Activated effector memory CD4-positive, alpha-beta T cell treated with Interleukin-2 at 50 U/mL for 16 hours (primary cell): ENCODE measurements at places on chromosomes 3 and 15.

DNA sequence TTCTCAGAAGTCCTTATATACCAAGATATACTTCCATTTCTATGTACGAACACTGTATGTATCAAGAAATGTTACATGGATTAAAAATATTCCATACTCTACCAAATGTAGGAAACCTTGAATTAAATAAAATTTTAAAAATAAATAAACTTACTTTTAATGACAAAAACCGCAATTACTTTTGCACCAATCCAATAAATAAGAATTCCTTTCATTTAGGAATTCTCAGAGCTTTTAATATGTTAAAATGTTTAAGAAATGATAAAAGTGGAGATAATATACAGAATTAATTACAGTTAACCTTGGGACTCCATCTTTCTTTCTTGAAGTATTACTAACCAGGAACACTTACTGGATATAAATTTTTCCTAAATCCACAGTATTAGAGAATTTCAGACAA, 272.7 kb downstream of the CNTN6 start:
- DNase-seq, result no peak

DNA sequence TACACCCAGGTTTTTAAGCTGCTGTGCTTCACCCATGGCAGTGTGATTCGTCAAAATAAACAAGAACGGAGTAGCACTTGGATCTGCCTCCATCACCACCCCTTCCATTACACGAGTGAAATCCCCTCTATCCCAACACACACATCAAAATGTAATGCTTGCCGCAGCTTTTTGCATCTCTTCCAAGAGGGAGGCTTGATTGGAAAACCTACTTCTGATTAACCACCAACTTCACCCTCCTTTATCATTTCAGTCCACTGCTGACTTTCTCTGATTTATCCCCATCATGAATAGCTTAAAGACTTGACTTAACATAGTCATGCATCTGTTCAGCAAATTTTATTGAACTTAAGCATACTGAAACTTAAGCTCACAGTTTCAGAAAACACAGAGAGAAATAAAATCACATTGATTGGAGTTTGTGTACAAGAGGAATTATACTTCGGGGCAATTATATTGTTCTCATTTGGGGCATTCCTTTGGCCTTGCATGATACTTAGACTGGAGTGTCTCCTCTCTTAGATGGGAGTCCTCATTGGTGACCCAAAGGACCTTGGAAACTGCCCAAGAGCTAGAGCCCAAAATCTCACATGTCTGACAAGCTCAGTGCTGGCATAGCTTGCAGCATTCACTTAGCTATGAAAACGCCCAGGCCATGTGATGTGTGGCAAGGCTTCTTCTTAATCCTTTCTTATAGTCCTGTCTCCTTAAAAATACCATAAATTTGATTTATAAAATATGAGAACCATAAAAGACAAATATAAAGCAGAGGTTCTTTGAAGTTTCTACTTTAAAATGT, 124.3 kb upstream of the UMPS start:
- no peak for DNase-seq

DNA sequence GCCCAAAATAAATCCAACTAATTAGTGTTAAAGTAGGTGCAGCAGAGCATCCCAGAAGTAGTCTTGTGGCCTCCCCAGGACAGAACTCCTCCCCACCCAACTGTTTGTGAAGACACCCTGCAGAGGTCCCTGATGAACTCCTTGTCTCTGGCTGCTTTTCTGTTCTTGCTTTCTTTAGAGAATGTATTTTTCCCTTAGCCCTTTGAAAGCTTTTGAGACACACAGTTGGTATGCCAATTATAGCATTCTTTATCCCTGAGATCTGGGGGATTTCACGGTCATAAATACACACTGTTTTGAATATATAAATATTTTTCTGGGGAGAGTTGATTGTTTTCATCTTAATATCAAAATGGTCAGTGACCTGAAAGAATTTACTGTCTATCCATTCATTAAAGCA, 9.8 kb downstream of the TFG start:
- no peak for DNase-seq

DNA sequence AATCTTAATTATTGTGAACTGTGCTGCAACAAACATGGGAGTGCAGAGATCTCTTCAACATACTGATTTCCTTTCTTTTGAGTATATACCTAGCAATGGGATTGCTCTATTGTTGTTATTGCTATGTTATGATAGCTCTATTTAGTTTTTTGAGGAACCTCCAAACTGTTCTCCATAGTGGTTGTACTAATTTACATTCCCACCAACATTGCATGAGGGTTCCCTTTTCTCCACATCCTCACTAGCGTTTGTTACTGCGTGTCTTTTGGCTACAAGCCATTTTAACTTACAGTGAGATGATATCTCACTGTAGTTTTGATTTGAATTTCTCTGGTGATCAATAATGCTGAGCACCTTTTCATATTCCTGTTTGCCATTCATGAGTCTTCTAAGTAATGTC, 45.5 kb upstream of the TNFSF10 start:
- DNase-seq, result no peak

GRCh38 chr15:63495780-63496488, 8.5 kb upstream of the USP3 start:
- DNase-seq, result no peak

DNA sequence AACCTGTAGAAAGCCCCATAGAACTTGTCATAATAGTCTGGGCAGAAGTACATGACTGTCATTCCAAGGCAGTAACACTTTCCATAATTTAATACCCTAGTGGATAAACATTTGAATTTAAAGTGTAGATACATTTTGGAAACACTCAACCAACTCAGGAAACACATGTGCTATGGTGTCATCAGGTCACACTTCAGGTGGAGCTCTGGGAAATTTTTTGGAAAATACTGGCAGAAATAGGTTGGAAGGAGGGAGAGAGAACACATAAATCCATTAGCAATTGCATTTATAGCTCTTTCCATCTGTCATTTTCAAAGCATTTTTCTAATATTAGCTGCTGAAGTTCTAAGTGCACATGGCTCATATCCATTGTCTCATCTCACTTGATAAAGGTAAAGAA, 135.7 kb downstream of the MEIS2 start:
- DNase-seq, result no peak

DNA sequence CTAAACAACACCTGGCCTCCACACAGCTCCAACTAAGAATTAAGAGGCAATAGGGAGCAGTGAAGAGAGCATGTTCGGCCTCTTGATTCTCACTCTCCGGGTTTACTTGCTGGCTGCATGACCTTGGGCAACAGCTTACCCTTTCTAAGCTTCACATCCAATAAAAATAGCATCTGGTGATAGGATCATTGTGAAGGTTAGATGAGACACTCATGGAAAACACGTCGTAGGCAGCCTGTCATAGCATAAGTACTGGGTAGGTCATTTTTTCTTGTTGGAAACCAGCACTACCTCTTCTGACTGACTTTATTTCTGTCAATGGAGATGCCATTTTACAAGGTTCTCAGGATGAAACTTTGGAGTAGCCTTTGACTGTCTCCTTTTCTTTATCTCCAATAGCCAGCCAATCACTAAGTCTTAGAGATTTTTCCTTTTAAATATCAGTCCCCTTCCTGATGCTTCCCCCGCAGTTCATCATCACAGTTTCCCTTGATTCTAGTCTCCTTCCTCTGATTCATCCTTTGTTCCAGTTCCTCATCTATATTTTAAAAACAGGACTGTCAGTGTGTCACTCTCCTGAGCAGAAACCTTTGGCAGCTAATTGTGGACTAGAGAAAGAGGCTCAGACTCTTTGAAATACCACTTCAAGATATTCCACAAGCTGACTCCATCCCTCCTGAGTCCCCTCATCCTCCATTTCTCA, 271.5 kb downstream of the SLC9A9 start:
- DNase-seq, result no peak

GRCh38 chr3:5389057-5389456, 201.6 kb downstream of the EDEM1 start:
- DNase-seq, result no peak
